ENCODE measurements at places on chromosomes 6 and 20. TPM values are rescaled to one million over a fixed set of nuclear protein-coding genes. Genes with fewer than 3 reads are reported as not detected.

- no peak for DNase-seq
Observed at GRCh38 chr6:17476511-17476910, 83.1 kb downstream of the CAP2 start.

DNA sequence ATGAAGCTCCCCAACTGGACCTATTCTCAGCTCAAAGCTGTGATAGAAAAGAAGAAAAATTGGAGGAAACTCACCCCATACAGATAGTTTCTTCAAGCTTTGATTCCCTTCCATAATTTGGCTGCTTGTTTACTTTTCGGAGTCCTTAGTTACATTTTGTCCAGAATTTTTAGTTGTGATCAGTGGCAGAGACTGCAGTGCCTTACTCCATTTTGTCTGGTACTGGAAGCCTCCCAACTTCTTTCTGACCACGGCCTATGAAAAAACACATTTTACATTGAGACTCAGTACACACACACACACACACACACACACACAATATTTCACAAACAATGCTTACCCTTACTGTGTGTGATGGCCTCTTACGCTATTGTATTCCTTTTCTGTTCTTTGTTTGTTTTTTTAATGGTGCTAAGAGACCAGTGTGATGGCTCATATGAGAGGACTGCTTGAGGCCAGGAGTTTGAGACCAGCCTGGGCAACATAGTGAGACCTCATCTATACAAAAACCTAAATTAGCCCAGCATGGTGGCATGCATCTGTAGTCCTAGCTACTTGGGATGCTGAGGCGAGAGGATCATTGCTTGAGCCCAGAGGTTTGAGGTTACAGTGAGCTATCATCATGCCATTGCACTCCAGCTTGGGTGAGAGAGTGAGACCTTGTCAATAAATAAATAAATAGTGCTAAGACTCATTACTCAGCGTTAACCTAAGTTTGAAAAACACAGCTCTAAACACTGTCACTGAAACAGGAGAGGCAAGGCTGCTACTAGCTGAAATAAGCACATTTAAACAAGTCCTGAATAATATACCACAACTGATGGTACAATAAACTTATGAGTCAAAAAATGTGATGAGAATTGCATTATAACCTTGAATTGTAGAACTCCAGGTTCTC, 13.8 kb upstream of the RNF8 start:
- DNase-seq, result no peak

GRCh38 chr20:49866051-49866450, 49.3 kb downstream of the SPATA2 start:
- DNase-seq, result no peak

DNA sequence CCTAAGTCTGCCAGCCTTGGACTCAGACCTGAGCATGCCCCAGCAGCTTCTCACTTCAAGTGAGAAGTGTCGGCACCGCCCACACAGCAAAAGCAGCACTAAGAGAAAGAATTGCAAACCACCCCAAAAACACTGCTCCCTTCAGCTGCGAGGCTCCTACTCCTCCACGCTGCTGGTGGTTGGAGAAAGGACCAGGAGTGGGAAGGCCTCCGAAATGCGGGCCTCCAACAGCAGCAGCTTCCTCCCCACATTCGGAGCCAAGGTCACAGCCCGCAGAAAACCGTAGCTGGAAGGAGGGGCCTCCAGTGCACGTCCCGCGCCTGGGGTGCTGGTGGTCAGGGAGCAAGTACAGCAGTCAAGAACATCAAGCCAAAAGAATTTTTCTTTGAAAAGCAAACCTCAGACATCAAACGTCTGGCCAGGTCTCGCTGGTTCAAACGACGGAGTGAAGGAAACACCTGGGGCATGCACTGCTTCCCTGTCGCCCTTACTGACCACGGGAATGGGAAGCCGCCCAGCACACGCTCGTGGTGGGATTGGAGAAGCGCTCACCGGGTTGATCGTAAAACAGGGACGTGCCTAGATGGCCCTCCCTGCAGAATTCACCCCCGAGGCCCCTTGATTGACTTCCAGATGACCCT, 185.6 kb upstream of the CST7 start:
- no peak for DNase-seq

- no peak for DNase-seq
Observed at GRCh38 chr6:7311917-7312615, 933 bp downstream of the SSR1 start.

- DNase-seq, result no peak
Observed at GRCh38 chr6:78910010-78910409, 42.7 kb downstream of the IRAK1BP1 start.

GRCh38 chr6:107657755-107658461, 166.2 kb downstream of the SCML4 start:
- no peak for DNase-seq

COX4I2 gene
- total RNA-seq, result not detected

- DNase-seq, result no peak
Observed at GRCh38 chr6:127503022-127503421, 16.1 kb downstream of the MTCL3 start.

GRCh38 chr6:141211845-141212244, 920.9 kb upstream of the GJE1 start:
- DNase-seq, result no peak
